ENCODE measurements at places on chromosomes 4 and X.

GRCh38 chrX:109954333-109954732 is 48.6 kb upstream of the TMEM164 start:
- DNase-seq: no peak

GRCh38 chrX:30949554-30949953 is 60.5 kb upstream of the TAB3 start:
- DNase-seq: no peak

DNA sequence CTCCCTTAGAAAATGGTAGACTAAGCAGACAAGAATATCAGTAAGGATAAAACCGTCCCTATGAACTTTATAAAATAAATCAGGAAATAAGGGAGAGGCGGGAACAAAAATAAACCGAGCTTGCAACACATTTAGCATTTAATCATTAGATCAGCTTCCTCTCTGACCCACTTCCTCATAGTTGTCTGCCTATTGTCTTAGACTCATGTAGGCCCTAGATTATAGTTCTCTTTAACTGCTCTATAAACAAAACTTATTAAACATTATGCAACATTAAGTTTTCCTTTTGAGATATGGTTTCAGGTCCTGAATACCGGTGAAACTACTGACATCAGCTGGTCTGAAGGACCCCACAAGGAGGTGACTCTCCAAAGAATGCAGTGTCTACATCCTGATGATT is 15.8 kb upstream of the SRD5A3 start:
- no peak for DNase-seq

- DNase-seq: no peak
These were observed 611.1 kb upstream of the ATOH1 start for GRCh38 chr4:93217431-93217830.

GRCh38 chr4:94927696-94928095 is 169.9 kb downstream of the BMPR1B start:
- no peak for DNase-seq

- no peak for DNase-seq
These were observed 55.0 kb downstream of the MRPL1 start for GRCh38 chr4:77917601-77918000.

GRCh38 chr4:4518747-4519146 is 23.1 kb downstream of the STX18 start:
- no peak for DNase-seq
